Calu3 (cell line): ENCODE measurements at places on chromosomes 7 and 10. TPM values are rescaled to one million over a fixed set of nuclear protein-coding genes. Genes with fewer than 3 reads are reported as not detected.
A peak's percentile ranks its signal among the peaks of the same experiment; 100 is the strongest.

ADCYAP1R1 gene
- not detected in 2 replicates for total RNA-seq

KLF14 gene
- 0.17 TPM in 1 of 2 replicates, not detected in the other for total RNA-seq

RASSF4 gene
- 2.2 and 2.4 TPM in 2 replicates for total RNA-seq

SLC26A3 gene
- total RNA-seq = not detected in 2 replicates

MYL10 gene
- not detected in 2 replicates for total RNA-seq

SMIM30 gene
- 35.9 and 42.2 TPM in 2 replicates for total RNA-seq

TRIM73 gene
- 1.7 and 2.1 TPM in 2 replicates for total RNA-seq

GPNMB gene
- 5.8 and 6.1 TPM in 2 replicates for total RNA-seq

MUC12 gene
- 0.59 and 1.3 TPM in 2 replicates for total RNA-seq

STAG3 gene
- 0.66 and 1.2 TPM in 2 replicates for total RNA-seq

GRCh38 chr10:127776816-127777215 lies 39.8 kb downstream of the FOXI2 start:
- DNase-seq = no peak

- DNase-seq = no peak
These were observed 8.1 kb downstream of the CCDC6 start for GRCh38 chr10:59898125-59898835.

DNA sequence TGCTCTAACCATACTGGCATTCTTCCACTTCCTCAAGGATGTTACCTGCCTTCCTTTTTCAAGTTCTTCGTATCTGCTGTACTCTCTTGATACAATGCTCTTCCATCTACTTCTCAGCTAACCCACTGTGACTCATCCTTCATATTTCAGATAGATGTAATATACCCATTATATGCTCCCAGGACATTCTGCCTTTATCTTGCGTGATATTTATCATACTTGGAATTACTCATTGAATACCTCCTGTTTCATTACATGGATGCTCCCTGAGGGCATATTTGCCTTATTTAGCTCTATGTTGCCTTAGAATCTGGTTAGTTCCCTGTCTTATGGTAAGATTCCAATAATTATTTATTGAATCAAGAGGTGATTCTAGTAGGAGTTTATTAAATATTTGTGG lies 706.4 kb downstream of the SORCS3 start:
- DNase-seq = no peak

DNA sequence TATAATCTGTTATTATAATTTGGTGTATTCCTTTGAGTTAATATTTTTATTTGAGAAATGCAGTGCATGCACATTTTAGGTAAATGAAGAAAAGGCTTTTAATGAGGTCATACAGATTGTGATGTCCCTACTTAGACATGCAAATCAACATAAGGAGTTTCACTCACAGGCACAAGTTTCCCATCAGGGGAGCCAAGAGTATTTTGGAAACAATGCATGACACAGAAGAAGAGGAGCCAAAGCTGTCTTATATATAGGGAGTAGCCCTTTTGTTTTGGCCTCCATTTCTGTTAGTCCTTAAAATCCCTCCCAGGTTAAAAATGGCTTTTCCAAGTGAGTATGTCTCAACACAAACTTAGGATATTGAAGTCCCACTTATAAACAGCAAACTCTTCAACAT lies 703.4 kb upstream of the ANKRD30A start:
- DNase-seq = no peak

- DNase-seq = no peak
These were observed 15.6 kb downstream of the SORCS1 start for GRCh38 chr10:107148906-107149305.

GRCh38 chr7:43612128-43612527 lies 29.2 kb downstream of the STK17A start:
- DNase-seq = no peak

- no peak for DNase-seq
These were observed 766.4 kb downstream of the GRID1 start for GRCh38 chr10:85600026-85600743.

- DNase-seq = no peak
These were observed 71.9 kb downstream of the MRPL32 start for GRCh38 chr7:43004082-43004481.

- peak; percentile 18 for DNase-seq
These were observed 17.8 kb upstream of the IFIT2 start for GRCh38 chr10:89283936-89284475.

DNA sequence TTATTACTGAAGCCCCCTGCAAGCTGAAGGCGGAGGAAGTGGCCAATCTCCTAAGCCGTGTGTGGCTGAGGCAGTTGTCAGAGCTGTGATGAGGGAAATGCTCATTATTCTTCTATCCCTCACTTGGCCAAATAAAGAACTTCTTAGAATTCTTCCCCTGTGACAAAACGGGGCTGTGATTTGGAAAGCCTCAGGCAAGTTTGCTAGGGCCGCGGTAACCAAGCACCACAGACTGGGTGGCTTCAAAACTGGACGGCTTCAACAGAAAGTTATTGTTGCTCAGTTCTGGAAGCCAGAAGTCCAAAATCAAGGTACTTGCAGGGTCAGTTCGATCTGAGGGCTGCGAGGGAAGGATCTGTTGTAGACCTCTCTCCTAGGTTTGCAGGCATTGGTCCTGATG lies 72.3 kb upstream of the STEAP1B start:
- peak; percentile 13 for DNase-seq

GRCh38 chr7:27375958-27376357 lies 133.4 kb downstream of the EVX1 start:
- no peak for DNase-seq

DNA sequence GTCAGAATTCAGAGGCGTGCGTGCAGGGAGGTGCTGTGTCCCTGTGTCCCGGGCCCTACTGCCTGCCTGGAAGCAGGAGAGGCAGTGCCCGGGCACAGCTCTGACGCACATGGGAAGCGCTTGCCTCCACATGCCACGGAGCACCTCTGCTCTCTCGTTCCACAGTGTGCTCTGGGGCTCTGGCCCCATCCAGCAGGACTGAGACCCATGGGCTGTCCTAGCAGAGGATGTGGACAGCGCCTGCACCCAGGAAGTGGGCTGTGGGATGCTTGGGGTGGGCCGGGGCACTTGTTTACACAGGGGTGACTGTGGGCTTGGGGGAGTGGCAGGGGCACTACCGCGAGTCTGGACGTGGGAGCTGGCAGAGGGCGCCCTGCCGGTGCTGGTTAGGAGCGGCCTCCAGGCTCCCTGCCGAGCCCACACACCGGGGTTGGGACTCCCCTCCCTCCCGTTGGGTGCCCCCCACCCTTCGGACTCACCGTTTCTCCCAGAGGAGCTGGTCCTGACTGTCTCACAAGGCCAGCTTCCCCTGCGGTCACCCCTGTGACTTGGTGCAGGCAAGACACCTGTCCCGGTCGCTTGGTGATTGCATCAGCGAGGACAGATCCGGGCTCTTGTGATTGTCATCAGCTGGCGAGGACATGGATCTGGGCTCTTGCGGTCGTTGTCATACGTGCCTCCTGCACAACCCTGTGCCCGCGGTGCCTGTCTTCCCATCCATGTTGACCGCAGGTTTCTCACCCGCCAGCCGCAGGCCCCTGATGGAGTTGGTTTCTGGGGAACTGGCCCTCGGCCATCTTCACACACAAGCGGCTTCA lies 83.1 kb downstream of the NKX6-2 start:
- no peak for DNase-seq

GRCh38 chr7:127884066-127884559 lies 147.1 kb downstream of the LRRC4 start:
- DNase-seq = no peak

GRCh38 chr10:80598951-80599350 lies 61.2 kb downstream of the SH2D4B start:
- no peak for DNase-seq

- DNase-seq = no peak
These were observed 70.0 kb downstream of the AFAP1L2 start for GRCh38 chr10:114334301-114334700.

DNA sequence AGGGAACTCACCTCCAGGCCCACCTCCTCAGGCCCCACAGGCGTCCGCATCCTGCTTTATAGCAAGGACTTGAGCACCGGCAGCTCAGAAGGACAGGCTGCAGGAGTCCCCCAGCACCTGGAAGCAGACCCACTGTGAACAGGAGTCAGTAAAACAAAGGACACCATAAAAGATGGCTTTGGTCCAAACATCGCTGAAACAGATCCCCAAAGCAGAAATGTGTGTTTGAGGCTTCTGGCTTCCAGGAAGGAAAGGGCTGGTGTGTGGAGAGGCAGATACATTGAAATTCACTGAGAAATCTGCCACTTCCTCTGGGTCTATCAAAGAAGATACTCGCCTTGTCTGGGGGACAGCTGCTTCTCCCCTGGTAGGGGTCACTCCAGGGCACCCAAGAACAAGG lies 286.2 kb downstream of the PLXNA4 start:
- DNase-seq = no peak

- DNase-seq = no peak
These were observed 63.8 kb downstream of the ENTPD1 start for GRCh38 chr10:95819620-95820329.

DNA sequence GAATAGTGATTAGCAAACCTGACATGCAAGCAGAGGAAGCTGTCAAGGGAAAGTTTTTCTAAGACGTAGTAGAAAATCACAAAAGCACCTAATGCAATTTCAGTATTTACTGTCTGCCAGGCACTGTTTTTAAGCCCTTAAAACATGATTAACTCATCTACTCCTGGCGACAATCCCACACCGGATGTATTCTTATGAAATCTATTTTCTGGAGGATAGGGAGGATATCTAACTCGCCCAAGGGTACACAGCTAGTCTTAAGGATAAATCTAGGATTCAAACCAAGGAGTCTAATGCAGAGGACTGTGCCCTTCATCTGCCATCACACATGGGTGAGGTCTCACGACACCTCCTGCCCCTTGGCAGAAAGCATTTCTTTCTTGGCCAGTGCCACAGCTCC lies 47.8 kb upstream of the FIGNL1 start:
- DNase-seq = no peak
